ENCODE measurements at places on chromosomes 7 and 10.
A peak's percentile ranks its signal among the peaks of the same experiment; 100 is the strongest.

DNA sequence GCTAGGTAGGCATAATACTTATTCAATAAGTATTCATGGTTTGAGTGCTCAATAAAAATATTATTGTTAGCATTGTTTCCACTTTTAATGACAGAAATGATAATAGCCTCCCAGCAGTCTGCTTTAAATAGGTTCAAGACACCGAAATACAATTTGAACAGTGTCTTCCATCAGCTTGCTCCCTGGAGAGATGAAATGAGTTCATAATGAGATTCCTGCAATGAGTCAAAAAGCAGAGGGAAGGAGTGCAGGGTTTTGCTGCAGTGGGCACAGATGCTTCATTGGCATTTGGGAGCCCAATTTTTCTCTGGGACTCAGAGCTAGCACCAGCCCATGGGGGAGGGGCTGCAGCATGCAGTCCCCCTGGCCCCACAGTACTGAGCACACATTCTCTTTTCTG, 32.6 kb upstream of the CHCHD3 start:
- DNase-seq = no peak

DNA sequence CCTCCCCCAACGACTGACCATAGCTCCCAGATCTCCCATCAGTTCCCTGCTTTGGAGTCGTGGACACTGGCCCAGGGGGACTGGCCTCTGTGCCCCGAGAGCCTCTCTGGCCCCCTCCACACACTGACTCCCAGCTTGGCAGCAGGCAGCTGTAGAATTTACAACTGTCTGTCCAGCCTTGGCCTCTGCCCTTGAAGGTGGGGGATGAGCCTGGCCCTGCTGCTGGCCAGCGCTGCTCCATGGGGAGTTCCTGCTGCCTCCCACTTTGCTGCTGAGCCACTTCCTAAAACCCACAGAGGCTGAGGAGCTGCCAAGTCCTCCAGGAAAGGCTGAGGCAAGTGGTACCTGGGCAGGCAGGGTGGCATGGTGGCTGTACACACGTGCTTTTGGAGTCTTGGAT, 147.1 kb downstream of the WDR11 start:
- no peak for DNase-seq

GRCh38 chr10:29701306-29701705, 66.5 kb upstream of the SVIL start:
- DNase-seq = no peak

DNA sequence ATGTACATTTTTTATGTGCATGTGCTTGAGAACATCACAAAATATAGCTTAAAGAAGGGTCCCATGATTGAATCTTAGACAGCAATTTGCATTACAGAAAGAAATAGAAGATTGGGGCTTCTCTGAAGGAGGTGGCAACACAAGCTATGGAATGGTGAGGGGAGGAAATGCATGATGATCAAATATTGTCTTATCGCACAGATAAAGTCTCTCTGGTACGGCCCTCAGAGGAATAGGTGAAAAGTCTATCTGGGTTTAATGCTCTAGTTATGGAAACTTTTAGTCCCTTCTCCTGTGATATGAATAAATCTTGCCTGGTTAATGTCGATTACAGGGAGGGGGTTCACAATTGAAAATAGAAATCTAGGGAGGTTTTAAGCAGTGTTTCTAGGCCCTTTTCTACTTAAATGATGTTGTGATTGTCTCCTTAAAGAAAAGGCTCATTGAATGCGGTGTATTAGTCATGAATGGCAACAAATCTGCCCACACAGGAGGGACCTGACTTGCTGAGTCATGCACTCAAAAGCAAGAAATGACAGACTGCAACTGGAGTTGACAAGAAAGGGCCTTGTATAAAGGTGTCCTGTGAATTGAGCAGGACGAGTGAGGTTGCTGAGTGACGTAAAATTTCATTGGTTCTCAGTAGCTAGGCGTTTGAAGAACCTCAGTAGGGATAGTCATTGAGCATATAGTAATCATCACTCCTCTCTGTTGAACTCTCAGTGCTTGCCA, 133.4 kb upstream of the CSTF2T start:
- peak; percentile 46 for DNase-seq

DNA sequence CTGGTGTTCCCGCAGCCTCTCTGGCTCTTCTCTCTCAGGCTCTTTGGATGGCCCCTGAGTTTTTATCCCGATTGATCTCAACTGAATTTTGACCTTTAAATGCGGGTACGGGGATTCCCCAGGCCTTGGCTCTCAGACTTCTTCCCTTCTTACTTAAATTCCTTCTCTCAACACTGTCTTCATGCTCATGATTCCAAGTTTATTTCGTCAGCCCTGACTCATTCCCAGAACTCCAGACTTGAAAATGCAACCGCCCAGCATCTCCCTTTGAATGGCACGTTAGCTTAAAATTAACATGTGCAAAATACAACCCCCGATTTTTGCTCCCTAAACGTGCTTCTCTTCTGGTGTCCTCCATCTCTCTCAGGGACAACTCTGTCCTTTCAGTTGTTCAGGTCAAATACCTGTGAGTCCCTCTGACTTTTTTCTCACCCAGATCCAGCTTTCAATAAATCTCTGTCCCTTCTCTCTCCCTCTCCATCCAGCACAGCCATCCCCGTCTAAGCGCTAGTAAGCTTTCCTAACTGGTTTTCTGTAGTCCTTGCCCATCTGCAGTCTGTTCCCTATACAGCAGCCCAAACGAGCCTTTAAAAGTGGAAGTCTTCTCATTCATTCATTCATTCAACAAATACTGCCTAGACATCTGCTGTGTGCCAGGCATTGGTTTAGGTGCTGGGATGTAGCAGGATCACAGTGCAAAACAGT, 7.1 kb downstream of the HECW1 start:
- no peak for DNase-seq

GRCh38 chr10:92849234-92849525, 860 bp downstream of the EXOC6 start:
- no peak for DNase-seq

- no peak for DNase-seq
Measured at GRCh38 chr7:56287429-56288138, 171.4 kb upstream of the NUPR2 start.

DNA sequence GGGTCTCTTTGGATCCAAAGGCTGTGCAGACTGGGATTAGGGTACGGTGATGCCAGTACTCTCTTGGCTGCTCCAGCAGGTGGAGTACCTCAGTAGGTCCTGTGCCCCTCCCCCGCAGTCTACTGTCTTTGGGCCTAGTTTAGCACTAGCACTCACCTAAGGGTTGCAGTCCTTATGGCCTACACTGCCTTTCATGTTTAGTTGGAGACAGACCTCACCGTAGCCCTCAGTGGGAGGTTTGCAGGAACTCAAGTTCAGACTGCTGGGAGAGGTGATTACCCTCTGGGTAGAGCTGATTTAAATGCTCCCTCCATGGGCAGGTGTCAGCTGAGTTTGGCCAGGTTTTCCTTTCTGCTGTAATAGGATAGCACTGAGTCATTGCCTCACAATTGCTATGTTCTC, 210.8 kb upstream of the TMEM196 start:
- DNase-seq = peak; percentile 11

- no peak for DNase-seq
Measured at GRCh38 chr7:101465576-101466196, 103.0 kb downstream of the COL26A1 start.

- DNase-seq = no peak
Measured at GRCh38 chr10:91955114-91955513, 31.5 kb downstream of the BTAF1 start.

DNA sequence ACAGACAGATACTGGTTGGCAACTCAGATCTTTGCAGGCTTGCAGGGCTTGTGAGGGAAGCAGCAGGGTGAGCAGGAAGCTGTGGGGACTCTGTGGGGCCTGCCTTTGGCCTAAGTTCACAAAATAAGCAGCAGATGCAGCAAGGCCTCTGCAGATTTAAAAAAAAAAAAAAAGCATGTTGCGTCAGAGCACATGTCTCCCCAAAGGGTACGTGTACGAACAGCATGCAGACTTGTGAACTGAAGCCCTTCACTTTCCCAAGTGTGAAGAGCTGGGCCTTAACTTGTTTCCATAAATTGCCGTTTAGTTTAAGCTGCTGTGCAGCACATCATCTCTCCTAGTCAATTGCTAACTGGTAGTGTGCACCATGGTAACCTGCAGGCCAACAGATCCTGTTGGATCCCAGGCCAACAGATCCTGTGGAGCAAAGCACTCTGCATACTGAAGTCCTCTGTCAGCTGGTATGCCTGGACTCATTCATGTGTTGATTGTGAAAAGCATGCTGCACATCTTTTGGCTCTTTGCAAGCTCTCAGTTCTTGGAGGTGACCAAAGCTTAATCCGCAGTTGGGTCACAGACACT, 10.8 kb upstream of the XPNPEP1 start:
- DNase-seq = peak; percentile 87

GRCh38 chr7:103576641-103577040, 130.6 kb upstream of the SLC26A5 start:
- DNase-seq = no peak

DNA sequence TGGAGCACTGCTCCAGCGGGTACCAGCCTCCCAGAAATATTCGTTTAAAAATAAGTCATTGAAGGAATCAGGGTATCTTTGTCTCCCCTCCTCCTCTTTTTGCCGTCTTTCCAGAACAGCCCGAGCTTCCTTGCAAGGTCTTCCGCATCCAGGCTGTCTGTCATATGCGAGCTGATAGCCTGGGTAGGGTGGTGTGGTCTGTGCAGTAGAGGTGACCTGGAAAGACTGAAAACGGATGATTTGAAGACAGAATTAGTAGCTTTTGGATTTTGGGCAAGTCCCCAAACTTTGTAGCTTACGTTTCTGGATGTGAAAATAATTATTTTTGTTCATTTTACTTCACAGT, 480 bp downstream of the VPS50 start:
- no peak for DNase-seq

DNA sequence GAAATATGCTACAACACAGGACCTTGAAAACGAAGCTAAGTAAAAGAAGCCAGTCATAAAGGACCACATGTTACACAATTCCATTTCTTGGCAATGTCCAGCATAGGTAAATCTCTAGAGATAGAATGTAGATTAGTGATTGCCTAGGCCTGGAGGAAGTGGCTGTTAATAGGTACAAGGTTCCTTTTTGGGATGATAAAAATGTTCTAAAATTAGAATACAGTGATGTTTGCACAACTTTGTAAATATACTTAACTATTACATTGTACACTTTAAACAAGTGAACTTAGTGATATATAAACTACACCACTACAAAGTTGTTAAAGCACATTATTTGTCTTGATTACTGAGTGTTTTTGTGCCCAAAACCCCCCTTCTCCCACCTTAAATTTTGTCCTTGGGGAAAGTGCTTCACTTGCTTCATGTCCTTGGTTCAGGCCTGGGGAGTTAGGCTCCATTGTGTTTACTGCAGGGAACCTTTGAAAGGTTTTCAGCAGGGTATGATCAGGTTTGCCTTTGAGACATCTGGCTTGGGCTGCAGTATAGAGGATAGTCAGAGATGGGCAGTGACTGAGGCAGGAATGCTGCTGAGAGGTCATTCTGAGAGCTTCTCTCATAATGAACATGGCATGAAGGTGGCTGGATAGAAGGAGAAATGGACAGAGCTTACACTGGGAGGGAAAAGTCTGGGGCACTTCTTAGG, 1052.6 kb downstream of the REEP3 start:
- no peak for DNase-seq

GRCh38 chr10:131147301-131147975, 164.1 kb downstream of the TCERG1L start:
- no peak for DNase-seq

GRCh38 chr7:12093365-12093764, 117.7 kb upstream of the TMEM106B start:
- DNase-seq = no peak

GRCh38 chr10:13115832-13116803, 16.2 kb downstream of the OPTN start:
- DNase-seq = no peak

DNA sequence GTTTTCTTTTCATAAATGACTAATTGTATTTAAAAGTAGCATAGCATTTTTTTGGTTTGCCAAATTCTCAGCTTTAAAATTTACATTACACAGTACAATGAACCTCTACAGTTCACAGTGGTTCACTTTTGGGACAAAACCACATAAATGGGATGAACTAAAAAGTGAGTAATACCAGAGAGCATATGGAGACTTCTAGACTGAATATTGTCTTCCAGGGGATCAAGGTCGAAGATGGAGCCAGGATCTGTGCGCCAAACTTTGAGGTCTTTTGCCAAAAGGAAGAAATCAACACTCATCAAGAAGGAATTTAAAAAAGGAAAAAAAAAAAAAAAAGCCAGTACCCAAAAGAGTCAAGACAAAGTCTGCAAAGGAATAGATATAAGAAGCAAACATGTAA, 87.5 kb downstream of the NEBL start:
- DNase-seq = no peak

GRCh38 chr10:119597405-119598186, 832 bp upstream of the TIAL1 start:
- DNase-seq = no peak
